Smooth muscle cell of the pulmonary artery (primary cell): ENCODE measurements at places on chromosomes 1 and 21. TPM values are rescaled to one million over a fixed set of nuclear protein-coding genes. Genes with fewer than 3 reads are reported as not detected.

LORICRIN gene
- total RNA-seq = not detected in 2 replicates

OXCT2 gene
- total RNA-seq = 1.3 and 1.8 TPM in 2 replicates

S100A9 gene
- total RNA-seq = 0.56 TPM in 1 of 2 replicates, not detected in the other

MIGA1 gene
- total RNA-seq = 19.6 and 20.3 TPM in 2 replicates

MXRA8 gene
- total RNA-seq = 247 and 264 TPM in 2 replicates

ADAMTS5 gene
- 2.1 and 14.7 TPM in 2 replicates for total RNA-seq

C1orf141 gene
- not detected in 2 replicates for total RNA-seq

DMBX1 gene
- total RNA-seq = not detected in 2 replicates

SMPDL3B gene
- 0.07 TPM in 1 of 2 replicates, not detected in the other for total RNA-seq

AMPD1 gene
- not detected in 2 replicates for total RNA-seq

TTC39A gene
- total RNA-seq = 1.6 and 2.0 TPM in 2 replicates

PDZK1IP1 gene
- 0.26 and 2.0 TPM in 2 replicates for total RNA-seq

FHL3 gene
- total RNA-seq = 24.6 and 26.9 TPM in 2 replicates

KIF26B gene
- total RNA-seq = 18.3 and 27.0 TPM in 2 replicates

HOOK1 gene
- total RNA-seq = not detected in 2 replicates

CLDN17 gene
- not detected in 2 replicates for total RNA-seq

LIN28A gene
- total RNA-seq = not detected in 2 replicates

LCK gene
- not detected in 2 replicates for total RNA-seq

HFM1 gene
- 0.03 and 0.20 TPM in 2 replicates for total RNA-seq

CLEC20A gene
- not detected in 2 replicates for total RNA-seq

DFFA gene
- total RNA-seq = 40.2 and 49.1 TPM in 2 replicates

DFFB gene
- 6.3 and 7.5 TPM in 2 replicates for total RNA-seq

NUDT4B gene
- total RNA-seq = 5.0 and 9.8 TPM in 2 replicates

ZMYND12 gene
- total RNA-seq = 1.3 and 1.9 TPM in 2 replicates

PRRC2C gene
- total RNA-seq = 72.5 and 76.4 TPM in 2 replicates

SELP gene
- total RNA-seq = 0.07 and 0.13 TPM in 2 replicates

PLA2G2A gene
- total RNA-seq = not detected in 2 replicates

ANKRD34A gene
- 0.98 and 1.2 TPM in 2 replicates for total RNA-seq
